Fibroblast of the aortic adventitia (primary cell): ENCODE measurements at places on chromosomes 16 and 17. TPM values are rescaled to one million over a fixed set of nuclear protein-coding genes. Genes with fewer than 3 reads are reported as not detected.
A peak's percentile ranks its signal among the peaks of the same experiment; 100 is the strongest.

NPW gene
- total RNA-seq, result 0.45 TPM in 1 of 2 replicates, not detected in the other

SCARF1 gene
- 0.90 and 1.3 TPM in 2 replicates for total RNA-seq

CD300LG gene
- not detected in 2 replicates for total RNA-seq

MLST8 gene
- total RNA-seq, result 27.4 and 30.8 TPM in 2 replicates

PLCG2 gene
- total RNA-seq, result 0.09 and 4.7 TPM in 2 replicates

ADAP2 gene
- total RNA-seq, result 0.27 and 0.90 TPM in 2 replicates

NEUROD2 gene
- not detected in 2 replicates for total RNA-seq

WNT9B gene
- total RNA-seq, result 0.09 TPM in 1 of 2 replicates, not detected in the other

NKD1 gene
- total RNA-seq, result 0.09 TPM in 1 of 2 replicates, not detected in the other

GRCh38 chr17:14845591-14846281, 419.4 kb downstream of the PMP22 start:
- no peak for DNase-seq

GRCh38 chr16:55701442-55702319, 45.9 kb downstream of the SLC6A2 start:
- peak; percentile 51 for DNase-seq

GRCh38 chr17:5364696-5365095, 54.8 kb downstream of the NUP88 start:
- DNase-seq, result no peak

DNA sequence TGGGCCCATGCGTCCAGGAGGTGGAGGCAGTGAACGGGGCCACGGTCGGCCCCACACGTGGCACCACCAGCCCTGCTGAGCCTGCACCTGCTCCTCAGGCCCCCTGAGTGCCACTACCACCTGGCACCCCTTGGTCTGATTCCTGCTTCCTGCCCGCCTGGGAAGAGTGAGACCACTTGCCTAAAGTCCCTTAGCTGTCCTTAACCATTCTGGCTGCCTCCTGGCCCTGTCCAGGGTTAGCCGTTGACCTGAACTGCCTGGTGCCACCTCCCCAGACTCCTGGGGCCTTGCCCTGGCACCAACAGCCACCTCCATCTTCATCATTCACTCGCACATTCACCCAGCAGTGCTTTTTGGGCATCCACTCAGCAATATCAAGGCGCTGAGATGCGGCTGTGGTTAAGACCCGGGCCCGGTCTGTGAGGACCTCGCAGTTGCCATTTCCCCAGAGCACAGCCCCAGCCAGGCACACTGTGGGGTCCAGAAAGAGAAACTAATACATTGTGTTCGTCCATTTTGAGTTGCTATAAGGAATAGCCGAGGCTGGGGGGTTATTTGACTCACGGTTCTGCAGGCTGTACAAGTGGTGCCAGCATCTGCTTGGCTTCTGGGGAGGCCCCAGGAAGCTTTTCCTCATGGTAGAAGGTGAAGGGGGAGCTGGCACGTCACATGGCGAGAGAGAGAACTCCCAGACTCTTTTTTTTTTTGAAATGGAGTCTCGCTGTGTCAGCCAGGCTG, 318.4 kb downstream of the SEC14L1 start:
- DNase-seq, result no peak

- peak; percentile 64 for DNase-seq
These were observed 22.2 kb upstream of the RAB11FIP4 start for GRCh38 chr17:31369266-31369665.

DNA sequence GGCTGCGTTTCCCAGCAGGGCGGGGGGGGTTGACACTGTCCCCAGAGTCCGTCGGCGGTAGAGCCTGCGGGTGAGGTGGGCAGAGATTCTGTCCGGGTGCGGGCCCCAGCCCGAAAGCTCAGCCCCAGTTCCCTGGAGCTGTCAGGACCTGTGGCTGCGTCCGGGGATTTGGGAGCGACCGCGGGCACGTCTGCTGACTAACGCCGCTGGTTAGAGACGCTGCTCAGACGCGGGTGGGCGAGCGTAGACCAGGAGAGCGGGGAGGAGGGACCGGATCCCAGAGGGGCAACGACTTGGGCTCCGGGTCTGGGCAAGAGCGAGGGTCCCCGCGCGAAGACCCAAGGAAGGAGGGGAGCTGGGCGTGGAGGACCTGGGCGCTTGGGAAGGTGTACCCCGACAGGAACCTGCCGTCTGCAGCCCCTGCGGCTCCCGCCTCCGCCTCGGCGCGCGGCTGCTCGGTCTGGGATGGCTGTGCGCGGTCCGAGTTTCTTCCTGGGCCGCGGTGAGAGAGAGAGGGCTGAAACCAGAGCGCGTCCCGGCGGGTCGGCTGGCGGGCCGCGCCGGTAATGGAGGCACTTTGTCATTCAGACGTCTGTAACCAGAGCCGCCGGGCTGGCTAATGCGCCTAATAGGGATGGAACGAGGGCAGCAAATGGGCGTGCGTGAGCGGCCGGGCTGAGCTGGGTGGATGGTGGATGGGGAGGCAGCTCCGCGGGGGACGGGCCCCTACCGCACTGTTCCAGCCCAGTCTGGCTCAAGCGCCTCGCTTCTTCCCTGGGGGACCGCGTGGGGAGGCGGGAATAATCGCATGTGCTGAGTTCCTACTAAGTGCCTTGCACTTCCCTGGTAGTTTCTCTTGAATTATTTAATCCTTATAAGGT, 2.3 kb downstream of the NGFR start:
- DNase-seq, result no peak

GRCh38 chr17:43094129-43094835, 30.9 kb downstream of the BRCA1 start:
- DNase-seq, result peak; percentile 34

- no peak for DNase-seq
These were observed 37.1 kb downstream of the TRIM25 start for GRCh38 chr17:56876766-56877179.

DNA sequence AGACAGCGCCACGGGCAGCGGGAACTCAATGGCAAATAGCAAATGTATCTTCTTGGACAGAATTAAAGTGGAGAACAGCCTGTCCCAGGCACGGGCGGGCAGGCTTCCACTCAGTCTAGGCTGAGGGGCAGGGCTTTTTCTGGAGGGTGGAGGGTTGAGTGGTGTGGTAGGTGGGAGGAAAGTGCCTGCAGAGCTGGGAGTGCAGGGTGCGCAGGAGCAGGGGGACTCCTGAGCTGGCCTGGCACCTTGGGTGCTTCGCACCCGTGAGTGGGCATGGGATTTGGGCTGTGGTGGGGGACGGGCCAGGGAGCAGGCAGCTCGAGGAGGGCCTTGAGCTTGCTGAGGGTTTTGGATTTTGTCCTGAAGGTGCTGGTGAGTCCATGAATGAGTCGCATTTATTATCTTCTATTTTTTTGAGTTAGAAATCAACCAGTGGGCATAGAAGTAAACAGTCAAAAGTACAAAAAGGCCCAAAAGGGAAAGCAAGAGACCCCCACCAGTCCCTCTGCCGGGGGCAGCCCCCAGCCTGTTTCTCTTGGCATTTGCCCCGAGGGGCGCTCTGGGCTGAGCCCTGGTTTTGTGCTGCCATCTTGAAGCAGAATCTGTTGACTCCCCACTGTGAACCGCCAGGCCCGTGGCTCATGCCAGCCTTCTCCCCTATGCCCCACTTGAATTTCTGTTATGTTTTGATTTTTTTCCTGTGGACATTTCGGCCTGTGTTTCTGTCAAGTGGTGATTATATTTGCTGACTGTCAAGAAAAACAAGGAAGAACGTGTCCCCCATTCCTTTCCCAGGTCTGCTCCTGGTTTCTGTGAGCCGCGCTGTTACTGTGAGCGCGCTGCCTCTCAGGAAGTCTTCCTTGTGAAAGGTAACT, 8.2 kb downstream of the ADORA2B start:
- no peak for DNase-seq
